Omental fat pad (tissue), 4 donors: ENCODE measurements at places on chromosomes 5 and 9.

DNA sequence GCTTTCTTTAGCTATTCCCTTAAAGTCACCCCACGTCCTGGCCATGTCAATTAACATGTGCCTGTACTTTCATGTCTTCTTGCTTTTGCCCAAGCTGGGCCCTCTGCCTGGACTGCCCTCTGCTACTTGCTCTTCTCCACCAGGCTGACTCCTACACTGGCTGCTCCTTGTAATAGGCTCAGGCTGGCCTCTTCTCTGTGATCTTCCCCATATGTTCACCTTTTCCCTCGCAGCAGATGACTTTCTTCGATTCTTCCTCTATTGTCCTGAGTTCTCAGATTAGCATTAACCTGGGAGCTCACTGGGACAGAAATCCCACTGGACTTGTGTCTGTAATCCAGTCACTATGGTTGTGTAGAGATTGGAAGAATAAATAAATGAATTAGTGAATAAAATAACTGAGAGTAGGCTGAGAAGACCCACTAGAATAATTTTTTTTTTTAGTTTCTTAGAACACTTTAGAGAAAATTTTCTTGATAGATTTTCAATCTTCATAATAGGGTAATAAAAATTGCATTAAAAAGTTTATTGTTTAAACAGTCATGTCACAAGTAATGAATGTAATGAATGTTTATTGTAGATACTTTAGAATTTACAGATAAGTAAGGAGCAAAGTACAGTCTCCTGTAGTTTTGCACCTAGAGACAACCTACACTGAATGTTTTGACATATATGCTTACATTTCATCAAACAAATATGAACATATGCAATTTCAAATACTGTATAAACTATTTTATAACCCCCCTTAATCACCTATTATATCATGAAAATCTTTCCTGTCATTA lies 47.4 kb upstream of the TNFSF15 start:
- no peak for DNase-seq

DNA sequence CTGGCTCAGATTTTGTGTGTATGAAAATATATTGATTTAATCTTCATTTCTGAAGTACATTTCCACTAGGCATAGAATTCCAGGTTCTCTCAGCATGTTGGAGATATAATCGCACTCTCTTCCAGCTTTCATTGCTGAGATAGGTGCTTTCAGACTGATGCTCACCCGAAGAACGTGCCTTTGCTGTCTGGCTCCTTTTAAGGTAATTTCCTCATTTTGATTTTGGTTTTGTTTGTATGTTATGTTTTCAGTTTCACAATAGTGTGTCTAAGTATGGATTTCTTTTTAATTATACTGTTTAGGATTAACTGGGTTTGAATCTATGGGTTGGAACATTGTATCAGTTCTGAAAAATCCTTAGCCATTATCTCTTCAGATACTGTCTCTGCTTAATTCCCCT lies 132.0 kb upstream of the NFIB start:
- DNase-seq: no peak

DNA sequence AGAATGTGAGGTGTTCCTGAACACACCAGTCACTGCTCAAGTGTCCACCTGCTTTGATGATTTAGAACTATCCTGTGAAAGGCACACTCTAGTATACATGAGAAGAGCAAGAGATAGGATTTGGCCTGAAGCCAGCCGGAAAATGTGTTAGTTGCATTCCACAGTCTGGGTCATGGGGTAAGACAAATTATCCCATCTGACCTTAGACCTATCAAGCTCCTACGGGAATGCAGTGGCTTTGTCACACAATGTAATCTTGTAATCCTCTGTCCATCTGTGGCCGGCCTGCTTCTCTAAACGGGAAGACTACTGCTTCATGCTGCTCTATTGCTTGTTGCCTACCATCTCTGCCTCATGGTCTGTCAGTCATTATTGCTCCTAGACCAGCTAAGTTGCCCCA lies 92.4 kb upstream of the PRRC1 start:
- no peak for DNase-seq

DNA sequence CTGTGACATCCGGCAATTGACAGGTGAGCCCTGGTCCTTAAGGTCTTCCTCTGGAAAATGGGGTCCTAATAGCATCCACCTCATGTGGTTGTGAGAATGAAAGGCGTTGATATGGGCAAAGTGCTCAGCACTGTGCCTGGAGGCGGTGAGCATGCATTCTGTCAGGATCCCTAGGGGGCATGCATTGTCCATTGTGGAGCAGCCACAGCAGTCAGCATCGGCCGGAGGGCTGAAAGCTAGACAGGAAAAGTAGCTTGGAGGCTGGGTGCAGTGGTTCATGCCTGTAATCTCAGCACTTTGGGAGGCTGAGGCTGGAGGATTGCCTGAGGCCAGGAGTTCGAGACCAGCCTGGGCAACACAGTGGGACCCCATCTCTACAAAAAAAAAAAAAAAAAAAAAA lies 122.2 kb downstream of the LHX2 start:
- no peak for DNase-seq

DNA sequence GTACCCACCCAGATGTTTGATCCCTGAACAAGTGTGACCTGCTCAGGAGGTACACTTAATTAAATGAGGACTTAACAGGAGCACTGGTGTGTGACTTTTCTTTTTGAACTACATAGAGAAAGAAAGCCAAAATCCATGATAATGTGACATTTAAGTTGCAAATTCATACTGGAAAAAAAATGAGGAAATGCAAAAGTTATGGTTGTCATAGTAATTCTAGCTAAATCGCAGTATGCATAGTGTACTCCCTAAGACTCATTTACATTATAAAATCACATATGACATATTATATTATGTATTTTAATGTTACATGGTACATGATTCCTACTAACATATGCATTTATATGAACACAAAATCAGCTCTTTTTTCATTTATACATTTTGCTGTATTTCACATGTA lies 92.0 kb upstream of the PCSK5 start:
- no peak for DNase-seq

DNA sequence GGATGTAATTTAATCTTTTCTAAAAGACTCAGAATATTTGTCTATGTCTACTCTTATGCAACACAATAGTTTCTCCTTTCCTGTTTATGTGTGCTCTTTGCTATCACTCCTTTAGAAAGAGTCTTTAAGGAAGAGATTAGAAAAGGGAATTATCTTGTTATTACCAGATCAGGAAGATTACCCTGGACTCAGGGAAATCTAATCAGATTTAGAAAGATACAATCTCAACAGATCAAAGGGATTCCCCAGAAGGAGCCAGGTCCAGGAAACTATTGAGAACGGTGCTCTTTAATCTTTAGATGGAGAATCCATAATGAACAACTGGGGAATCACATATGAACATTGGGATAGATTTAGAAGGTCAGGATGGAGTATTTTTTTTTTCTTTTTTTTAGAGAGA lies 32.4 kb upstream of the ZFR start:
- no peak for DNase-seq

- DNase-seq: no peak
Measured at GRCh38 chr5:5437227-5438172, 15.0 kb downstream of the ICE1 start.

GRCh38 chr5:7625740-7626139 lies 225.2 kb downstream of the CFAP90 start:
- DNase-seq: no peak

GRCh38 chr9:88681434-88681833 lies 146.5 kb downstream of the NXNL2 start:
- no peak for DNase-seq

DNA sequence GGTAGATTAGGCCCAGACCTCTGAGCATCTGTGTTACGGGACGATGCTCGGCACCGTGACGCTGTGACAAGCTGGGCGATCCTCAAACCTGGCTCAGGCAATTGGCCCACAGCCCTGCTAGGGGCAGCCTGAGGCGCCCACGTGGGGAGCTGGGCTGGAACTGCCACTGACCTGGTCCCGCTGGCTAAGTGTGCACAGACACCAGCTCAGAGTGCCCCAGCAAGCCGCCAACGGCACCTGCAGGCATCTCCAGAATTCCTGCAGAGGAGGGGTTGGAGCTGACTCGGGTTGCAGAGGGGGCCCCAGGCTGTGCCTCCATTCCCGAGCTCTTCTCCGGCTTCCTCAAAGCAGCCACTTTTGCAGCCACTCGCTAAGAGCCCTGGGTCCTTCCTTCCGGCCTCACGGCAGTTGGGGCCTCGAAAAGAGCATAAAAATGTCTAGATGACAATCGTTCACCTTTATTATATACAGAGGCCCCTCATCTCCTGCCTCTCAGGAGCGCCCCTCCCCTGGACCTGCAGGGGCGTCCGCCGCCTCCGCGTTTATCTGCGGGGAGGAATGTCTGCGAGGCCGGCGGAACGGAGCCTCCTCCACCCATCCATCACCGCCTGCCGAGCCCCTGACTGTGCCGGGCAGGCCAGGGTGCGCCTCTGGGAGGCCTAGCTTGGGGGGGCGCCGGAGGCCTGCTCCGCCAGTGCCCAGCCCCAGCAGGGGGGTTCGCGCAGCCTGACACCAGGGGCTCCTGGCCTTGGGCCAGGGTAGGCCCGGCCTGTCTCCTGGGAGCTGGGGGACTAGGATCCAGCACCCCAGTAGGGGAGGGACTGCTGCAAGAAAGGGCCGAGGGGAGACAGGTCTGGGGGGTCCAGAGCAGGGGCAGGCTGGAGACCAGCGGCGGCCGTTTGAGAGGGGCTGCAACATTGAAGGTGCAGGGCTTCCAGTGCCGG lies 144.9 kb downstream of the BARX1 start:
- DNase-seq: no peak

GRCh38 chr5:177958696-177959095 lies 37.3 kb downstream of the PROP1 start:
- DNase-seq: no peak

- DNase-seq: no peak
Measured at GRCh38 chr5:8765886-8766285, 780.0 kb downstream of the SEMA5A start.

DNA sequence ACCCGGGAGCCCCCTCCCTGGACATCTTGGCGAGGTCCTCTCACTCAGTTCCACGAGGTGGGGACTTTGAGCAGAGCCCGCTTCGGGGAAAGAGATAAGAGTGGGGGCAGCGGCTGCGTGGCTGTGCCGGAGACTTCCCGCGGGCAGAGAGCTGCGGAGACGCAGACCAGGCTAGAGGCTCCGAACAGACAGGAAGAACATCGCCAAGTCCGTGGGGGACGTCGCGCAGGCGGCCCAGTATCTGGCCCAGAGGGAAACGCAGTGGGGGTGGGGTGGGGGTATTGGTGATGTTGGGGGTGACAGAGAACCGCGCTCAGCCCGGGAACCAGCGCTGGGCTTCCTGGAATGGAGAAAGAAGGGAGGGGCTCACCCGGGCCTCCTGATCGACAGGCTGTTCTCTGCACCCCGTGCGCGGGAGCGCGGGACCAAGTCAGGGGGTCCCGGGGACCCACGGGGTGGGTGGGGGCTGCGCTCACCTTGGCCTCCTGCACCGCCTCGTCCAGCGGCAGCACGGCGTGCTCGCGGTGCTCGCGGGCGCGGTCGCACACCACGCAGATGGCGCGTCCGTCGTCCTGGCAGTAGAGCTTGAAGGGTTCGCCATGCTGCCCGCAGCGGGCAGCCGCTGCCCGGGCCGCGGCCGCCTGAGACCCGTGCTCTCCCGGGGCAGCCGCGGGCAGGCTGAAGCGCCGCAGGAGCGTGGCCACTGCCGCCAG lies 727 bp downstream of the TRIM7 start:
- no peak for DNase-seq

- DNase-seq: no peak
Measured at GRCh38 chr5:67887748-67888161, 327.8 kb upstream of the PIK3R1 start.

DNA sequence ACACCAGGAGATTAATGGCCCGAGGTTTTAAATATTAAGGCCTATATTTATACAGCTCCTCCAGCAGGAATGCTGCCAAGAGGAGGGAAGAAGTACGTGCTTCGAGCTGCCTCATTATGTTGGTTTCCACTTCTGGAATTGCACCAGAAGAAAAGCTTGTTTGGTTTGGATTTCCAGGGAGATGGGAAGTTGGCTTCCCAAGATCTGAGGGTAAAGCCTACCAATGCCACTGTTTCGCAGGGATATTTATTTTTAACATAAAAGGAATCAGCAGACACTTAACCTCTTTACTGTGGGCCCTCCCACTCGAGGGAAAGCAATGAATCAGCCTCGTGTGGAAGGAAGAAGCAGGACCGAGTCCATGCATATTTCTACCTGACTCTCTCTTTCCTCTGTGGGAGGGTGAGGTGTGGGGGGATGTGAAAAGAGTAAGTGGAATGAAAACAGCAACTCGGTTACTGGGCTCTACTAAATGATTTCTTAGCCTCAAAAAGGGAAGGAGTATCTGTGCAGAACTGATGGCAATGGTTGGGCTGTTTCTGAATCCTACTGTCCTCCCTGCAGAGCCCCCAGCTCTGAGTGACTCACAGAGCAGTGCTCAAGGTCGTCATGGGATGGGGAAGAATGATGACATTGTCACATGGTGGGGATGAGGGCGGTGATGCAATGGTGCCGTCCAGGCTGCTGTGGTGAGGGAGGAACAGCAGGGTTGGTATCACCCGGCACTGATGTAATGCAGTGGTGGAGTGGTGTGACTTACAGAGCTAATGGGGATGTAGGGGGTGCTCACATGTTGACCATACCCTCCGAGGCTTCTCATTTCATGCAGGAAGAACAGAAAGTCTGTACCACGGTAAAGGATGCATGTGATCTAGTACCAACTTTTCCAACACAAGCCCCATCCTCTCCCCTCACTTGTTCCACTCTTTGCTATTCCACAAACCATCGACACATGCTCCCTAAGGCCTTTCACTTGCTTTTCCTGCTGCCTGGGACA lies 215.0 kb upstream of the PANK3 start:
- DNase-seq: no peak
